Breast epithelium (tissue), 4 donors: ENCODE measurements at places on chromosomes 2 and 18. TPM values are rescaled to one million over a fixed set of nuclear protein-coding genes. Genes with fewer than 3 reads are reported as not detected.

C2orf80 gene
- not detected for total RNA-seq

DNA sequence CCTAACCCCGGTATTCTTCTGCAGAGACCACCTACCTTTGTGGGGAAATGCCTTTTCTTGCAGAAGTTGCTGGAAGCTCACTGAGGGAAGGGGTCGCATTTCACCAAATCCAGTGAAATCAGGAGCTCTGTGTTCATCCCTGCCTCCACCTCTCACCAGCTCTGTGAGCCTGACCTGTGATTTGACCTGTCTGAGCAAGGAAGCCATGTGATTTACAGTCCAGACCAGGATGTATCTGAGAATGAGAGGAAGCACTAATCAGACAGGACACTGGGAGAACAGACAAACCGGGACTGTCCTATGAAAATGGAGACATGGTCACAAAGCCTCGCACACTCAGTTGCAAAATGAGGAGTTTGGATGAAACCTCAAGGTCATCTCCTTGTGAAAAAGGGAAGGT is 285.4 kb downstream of the BCL11A start:
- H3K4me3 ChIP-seq: no peak overlapping the region
- no peak for DNase-seq
- H3K27me3 ChIP-seq: no peaks in the 10 kb centered on the region

ANKRD30BL gene
- total RNA-seq: not detected

DNA sequence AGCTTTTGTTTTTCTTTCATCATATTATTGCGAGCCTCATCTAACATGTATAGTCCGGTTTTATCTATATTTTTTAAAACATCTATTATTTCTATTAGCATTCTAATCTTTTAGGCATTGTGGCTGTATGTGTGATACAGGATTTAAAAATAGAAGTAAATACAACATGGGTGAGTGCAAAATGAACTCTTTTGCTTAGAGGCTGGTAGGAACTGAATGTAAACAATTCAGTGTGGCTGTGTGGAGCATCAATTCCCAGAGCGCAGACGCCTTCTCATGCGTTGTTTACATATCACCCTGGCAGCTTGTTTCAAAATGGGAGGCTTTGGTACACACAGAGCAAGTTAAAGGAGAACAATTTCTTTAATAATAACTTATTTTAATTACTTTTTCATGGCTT is 836 bp downstream of the DTNA start:
- H3K36me3 ChIP-seq: no peaks in the 10 kb centered on the region
- no peak overlapping the region for H3K27ac ChIP-seq
- no peaks in the 10 kb centered on the region for H3K27me3 ChIP-seq
- no peak for DNase-seq
- H3K4me1 ChIP-seq: peaks cover 7% of the 10 kb centered on the region
- H3K4me3 ChIP-seq: no peak overlapping the region
